HepG2 (cell line): ENCODE measurements at places on chromosomes 2 and 18.

DNA sequence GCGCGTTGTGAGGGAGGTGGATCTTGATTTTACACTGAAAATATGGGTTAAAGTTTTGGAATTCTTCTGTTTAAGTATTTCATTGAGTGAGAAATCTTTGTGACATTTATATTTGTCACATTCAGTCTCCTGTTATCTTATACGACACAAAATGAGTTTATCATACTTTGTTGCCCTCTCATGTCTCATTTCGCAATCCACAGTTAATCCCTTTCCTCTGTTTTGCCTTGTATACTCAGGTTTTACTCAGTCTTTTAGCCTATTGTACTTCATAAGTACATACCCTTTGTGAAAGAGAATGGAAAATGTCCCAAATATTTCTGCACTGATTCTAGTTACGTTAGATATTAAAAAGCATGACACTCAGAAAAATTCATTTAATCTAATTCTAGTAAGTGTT, 142.7 kb downstream of the ATP9B start:
- DNase-seq: peak; percentile 27

- DNase-seq: no peak
Observed at GRCh38 chr2:188852772-188853171, 121.4 kb upstream of the COL3A1 start.

DNA sequence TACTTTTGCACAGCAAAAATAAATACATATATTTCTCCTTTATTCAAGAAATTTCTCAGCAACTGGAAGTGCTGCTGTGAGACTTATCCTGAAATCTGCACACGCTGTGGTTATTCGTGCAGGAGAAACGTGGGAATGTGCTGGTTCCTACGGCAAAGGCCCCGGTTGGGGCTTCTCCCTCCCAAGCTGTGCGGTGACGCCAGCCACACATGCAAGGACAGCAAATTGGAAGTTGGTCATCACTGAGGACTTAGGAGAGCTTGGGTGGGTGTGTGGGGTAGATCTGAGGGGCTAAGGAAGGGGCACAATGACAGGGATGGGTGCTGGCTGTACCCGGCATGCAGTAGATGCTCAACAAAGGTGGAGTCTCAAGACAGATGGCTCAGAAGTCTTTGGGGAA, 16.5 kb upstream of the MTCL1 start:
- DNase-seq: no peak

DNA sequence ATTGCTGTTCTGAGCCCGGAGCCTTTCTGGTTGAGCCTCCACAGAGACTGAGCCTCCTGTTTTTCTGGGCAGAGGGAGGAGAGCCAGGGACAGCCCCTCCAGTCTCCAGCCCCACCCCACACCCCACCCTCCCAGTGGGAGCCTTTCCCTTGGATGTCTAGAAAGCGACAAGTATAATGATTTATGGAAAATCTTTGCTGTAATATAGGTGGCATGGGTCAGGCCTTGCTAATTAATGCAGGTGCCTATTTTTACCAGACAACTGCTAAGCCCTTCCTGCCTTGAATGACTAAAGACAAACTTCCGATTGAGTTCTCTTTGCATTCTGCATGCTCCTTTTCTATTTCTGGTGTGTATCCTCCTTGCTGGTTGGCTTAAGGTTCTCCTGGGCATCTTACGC, 43.1 kb downstream of the MERTK start:
- no peak for DNase-seq

GRCh38 chr2:177165721-177166711, 46.6 kb upstream of the HNRNPA3 start:
- DNase-seq: peak; percentile 91

DNA sequence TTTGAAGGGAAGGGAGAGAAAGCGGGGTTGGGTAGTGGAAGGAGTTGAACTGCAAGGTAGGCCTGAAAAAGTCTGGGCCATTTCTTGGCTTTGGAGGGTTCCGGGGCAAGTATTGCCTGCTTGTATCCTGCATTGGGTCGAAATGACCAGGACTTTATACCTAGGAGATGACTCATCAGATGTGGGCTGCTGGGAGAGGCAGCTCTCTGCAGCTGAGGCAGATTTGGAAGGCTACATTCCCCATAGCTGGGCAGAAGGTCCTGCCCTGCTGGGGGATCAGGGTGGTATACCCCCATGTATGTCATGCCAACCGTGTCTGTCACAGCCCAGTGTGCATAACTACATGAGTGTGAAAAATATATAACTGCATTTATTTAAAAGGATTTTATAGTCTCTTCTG, 171.8 kb upstream of the SPRED2 start:
- no peak for DNase-seq

GRCh38 chr18:79563949-79564348, 115.7 kb upstream of the CTDP1 start:
- DNase-seq: no peak

DNA sequence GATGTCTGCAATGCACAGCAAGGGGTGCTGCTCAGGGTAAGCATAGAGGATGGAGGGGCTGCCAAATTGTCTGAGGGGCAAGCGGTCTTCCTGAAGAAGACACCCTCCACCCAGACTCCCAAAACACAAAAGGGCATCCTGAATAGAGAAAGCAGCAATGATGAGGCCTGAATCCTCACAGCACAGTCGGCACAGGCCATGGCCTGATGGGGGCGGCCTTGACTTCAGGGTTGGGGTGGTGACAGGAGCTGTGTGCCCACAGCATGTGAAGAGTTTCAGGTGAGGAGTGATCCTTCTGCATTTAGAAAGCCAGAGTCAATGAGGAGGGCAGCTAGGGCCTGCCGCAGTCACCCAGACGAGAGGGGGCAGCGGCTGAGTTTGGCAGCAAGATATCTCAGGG, 159.4 kb downstream of the GALNT14 start:
- DNase-seq: no peak

GRCh38 chr2:53782676-53783075, 4.1 kb downstream of the ASB3 start:
- no peak for DNase-seq

DNA sequence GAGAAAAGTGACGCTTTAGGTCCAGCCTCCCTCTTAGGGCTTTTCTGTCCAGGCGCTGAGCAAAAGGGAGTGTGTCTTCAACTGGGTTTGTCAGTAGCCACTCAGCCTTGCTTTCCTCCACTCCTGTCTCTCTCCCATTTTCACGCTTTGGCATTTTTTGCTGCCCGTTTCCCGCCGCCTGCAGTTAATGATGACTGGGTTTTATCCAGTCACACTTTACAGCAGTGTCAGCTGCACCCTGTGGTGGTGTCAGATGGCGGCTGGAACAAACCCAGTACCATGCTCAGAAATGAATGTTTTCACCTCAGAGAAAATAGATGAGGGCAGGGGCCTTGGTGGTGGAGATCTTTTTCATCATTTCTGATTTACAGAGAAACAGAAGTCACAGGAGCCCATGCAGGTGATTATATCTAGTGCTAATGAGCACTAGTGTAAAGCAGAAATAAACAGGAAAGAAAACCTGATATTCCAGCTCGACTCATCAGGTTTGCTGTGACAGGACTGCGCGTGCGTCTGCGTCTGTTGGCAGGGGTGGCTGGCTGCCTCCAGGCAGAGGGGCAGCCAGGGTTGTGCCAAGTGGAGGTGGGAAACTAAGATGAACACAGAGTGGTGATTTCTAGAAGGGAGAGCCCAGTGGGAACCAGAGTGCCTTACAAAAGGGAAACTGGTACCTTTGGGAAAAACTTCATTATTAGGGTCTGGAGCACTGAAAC, 139.9 kb downstream of the TANC1 start:
- DNase-seq: no peak

DNA sequence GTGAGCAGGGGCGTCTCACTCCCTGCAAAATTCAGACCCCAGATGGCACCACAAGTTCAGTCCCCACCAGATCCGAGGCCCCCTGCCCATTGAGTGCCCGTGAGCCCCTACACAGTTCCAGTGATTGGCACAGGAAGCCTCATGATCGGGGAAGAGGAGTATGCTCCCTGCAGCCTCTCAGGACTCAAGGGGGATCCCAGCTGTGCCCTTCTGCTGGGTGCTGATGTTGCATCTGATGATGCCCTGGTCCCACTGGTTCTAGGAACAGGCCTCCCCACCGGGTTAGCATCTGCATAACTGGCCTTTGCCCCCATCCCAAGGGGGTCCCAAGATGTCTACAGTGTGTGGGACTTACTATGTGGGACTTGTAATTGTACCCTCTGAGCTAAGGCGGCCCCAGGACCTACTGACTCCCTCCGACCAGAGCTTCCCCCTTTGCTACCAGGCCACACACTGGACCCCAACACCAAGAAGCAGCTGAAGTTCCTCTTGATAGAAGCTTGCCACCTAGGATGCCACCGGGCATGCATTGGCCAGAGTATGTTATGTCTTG, 8.6 kb downstream of the ALPG start:
- no peak for DNase-seq

DNA sequence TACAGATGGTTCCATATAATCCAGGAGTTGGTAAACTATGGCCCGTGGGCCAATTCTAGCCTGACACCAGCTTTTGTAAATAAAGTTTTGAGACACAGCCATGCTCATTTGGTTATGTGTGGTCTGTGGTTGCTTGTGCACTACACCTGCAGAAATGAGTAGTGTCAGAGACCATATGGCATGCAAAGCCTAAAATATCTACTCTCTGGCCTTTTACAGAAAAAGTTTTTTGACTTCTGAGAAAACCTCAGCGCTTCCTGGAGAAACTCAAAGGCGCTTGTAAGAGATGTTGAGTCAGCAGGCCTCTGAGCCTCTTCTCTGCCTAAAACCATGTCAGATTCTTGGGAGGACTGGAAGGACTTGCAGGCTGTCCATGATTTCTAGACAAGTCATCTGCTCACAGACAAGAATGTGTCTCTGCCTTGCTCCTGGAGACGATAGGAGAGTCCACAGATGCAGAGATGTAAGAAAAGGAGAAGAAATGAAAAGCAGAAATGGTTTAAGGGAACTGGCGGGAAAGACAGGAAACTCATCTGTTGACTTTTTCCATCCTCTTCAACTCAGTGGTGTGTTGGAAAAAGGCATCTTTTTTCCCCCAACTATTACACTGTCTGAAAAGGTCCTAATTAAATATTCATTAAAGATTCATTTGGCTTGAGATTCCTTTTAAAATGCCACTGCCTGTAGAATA, 5.2 kb downstream of the TTC39C start:
- DNase-seq: no peak

DNA sequence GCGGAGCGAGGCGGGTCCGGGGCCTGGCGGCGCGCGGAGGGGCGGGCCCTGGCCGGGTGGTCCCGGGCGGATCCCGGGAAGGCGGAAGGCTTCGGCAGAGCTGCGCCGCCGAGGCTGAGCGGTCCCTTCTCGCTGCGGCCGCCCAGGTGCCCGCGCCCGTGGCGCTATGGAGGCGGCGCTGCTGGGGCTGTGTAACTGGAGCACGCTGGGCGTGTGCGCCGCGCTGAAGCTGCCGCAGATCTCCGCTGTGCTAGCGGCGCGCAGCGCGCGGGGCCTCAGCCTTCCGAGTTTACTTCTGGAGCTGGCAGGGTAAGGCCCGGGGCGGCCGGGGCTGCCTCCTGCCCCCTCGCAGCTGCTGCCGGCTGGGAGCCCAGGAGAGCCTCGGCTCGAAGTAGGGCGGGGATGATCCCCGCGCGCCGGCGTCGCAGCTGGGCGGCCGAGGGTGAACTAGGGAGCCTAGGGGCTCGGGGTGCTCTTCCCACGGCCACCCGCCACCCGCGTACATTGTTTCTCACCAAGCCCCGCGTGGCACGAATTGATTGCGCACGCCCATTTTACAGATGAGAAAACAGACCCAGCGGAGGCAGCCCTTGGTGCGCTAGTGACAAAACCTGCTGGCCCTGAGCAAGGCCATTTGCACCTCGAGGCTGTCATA, at the start of gene SLC66A3:
Gene SLC66A3, plus strand, starts transcription at position 87 of the 655 bp plus-strand sequence. Its CDS starts 80 bp downstream, at position 167.
- peak; percentile 78 for DNase-seq

DNA sequence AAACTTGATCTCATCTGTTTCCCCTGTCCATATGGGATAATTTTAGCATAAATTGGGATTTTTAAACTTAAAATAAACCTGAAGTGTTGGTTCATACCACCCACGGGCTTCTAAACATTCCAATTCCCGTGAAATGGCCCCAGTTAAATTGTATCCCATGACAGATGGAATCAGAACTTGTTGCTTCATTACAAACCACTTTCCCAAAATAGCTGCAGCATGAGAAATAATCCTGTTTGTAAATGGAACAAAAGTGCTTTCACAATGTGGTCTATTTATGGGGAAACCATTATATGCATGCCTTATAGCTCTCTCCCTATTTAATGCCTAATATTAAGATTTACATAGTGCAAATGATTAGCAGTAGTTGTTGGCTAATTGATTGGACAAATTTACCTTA, 15.9 kb downstream of the SCG2 start:
- DNase-seq: no peak

DNA sequence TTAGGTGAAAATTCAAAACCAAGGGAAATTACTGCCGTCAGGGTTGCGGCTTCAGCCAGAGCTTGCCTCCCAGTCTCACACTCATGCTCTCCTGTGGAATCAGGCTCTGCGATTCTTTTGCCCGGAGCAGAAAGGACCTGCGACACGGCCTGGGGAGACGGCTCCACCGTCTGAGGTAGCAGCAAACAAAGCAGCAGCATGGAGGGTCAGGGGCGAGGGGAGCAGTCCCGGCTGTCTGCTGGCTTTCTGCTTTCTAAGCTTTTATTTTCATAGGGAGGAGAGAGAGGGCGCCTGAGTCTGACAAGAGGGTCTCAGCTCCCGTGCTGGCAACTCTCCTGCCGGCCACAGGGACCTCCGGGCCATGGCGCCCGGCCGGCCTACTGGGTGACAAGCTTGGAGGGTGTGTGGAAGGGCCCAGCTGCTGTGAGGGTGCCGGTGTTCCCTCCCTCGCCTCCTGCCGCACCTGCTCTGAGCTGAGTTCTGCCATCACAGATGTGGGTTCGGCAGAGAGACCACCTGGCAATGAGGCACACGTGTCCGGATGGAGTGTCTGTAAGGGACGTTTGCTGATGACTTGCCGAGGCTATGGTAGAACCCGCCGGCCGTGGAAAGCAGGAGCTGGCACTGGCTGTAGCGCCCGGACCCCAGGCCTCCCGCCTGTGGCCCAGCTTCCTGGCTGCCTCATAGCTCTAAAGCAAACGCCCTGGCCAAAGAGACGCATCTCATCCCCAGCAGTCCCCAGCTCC, 66.2 kb upstream of the CTDP1 start:
- DNase-seq: no peak

GRCh38 chr2:226001716-226002115, 602.2 kb downstream of the NYAP2 start:
- DNase-seq: no peak

GRCh38 chr2:239737144-239737463, 288.0 kb downstream of the NDUFA10 start:
- DNase-seq: no peak

GRCh38 chr2:151437630-151438029, 27.9 kb downstream of the RIF1 start:
- no peak for DNase-seq

GRCh38 chr18:49959176-49959575, 145.8 kb upstream of the ACAA2 start:
- DNase-seq: no peak

- DNase-seq: no peak
Observed at GRCh38 chr2:161971551-161971950, 102.5 kb downstream of the DPP4 start.

- DNase-seq: no peak
Observed at GRCh38 chr2:240234503-240234951, 94.1 kb upstream of the OTOS start.

- DNase-seq: no peak
Observed at GRCh38 chr2:8000870-8001269, 681.0 kb upstream of the ID2 start.
